ENCODE measurements at places on chromosomes 2 and 18. TPM values are rescaled to one million over a fixed set of nuclear protein-coding genes. Genes with fewer than 3 reads are reported as not detected.

The IL18RAP gene
- not detected for polyA plus RNA-seq

GRCh38 chr2:143801561-143801960 is 672.3 kb downstream of the ARHGAP15 start:
- no peaks in the 10 kb centered on the region for H3K4me1 ChIP-seq
- H3K36me3 ChIP-seq = no peaks in the 10 kb centered on the region
- H3K27me3 ChIP-seq = no peaks in the 10 kb centered on the region
- H3K4me3 ChIP-seq = no peak overlapping the region
- H3K27ac ChIP-seq = no peak overlapping the region

- no peak overlapping the region for H3K4me3 ChIP-seq
- DNase-seq = no peak
- H3K4me1 ChIP-seq = no peaks in the 10 kb centered on the region
These were observed 49.7 kb downstream of the CDH2 start for GRCh38 chr18:28127228-28127627.

GRCh38 chr2:137829251-137829650 is 135.0 kb upstream of the HNMT start:
- H3K27me3 ChIP-seq = no peaks in the 10 kb centered on the region
- no peak overlapping the region for H3K4me3 ChIP-seq
- no peaks in the 10 kb centered on the region for H3K4me1 ChIP-seq
- no peak for DNase-seq

- DNase-seq = no peak
- peaks cover 83% of the 10 kb centered on the region for H3K36me3 ChIP-seq
- H3K27ac ChIP-seq = no peak overlapping the region
- H3K4me3 ChIP-seq = no peak overlapping the region
- no peaks in the 10 kb centered on the region for H3K27me3 ChIP-seq
These were observed 138.8 kb downstream of the ATAD2B start for GRCh38 chr2:23788100-23788499.

The ASB18 gene
- polyA plus RNA-seq = not detected

- no peak overlapping the region for H3K4me3 ChIP-seq
- H3K36me3 ChIP-seq = no peaks in the 10 kb centered on the region
- H3K4me1 ChIP-seq = no peaks in the 10 kb centered on the region
- H3K27me3 ChIP-seq = no peaks in the 10 kb centered on the region
- DNase-seq = no peak
These were observed 144.8 kb upstream of the TACR1 start for GRCh38 chr2:75344146-75344545.

DNA sequence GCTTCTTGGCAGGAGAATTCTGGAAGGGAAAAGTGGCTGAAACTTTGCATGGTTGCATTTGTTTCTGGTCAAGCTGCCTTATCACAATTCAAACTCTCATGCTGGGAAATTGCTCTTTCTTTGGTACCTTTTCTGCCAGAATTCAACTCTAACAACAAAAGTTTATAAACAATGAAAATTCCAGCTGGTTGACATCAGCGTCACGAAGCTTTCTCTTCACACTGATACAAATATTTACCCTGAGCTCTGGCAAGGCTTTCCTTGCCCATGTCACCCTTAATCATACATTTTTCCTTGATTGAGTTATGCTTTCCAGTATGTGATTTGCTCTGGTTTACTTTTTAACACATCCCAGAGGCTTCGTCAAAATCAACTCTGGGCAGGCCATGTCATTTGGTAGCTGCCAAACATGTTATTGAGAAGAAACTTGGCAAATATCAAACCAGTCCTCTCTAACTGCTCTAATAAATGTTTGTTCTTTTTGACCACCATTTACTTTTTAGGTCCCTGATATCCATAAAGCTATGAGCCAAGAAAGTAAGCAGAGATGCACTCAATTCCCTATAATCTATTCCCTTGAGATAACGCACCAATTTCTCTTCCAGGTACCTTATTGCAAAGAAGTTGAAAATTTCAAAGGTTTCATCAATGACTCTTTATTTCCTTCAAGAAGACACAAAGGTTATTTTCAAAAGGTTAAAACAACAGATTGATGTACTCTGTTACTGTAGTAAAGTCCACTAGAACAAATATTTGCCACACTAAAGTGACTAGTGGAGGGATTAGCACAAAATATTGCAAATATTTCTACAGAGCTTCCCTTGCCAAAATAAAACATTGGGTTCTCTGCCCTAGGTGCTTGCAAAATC is 1241.1 kb upstream of the ZEB2 start:
- H3K27me3 ChIP-seq = no peaks in the 10 kb centered on the region
- no peak for DNase-seq
- no peaks in the 10 kb centered on the region for H3K36me3 ChIP-seq
- peaks cover 6% of the 10 kb centered on the region for H3K4me1 ChIP-seq

The ANKRD30BL gene
- not detected for polyA plus RNA-seq

The SERPINB10 gene
- 1.3 TPM for polyA plus RNA-seq

DNA sequence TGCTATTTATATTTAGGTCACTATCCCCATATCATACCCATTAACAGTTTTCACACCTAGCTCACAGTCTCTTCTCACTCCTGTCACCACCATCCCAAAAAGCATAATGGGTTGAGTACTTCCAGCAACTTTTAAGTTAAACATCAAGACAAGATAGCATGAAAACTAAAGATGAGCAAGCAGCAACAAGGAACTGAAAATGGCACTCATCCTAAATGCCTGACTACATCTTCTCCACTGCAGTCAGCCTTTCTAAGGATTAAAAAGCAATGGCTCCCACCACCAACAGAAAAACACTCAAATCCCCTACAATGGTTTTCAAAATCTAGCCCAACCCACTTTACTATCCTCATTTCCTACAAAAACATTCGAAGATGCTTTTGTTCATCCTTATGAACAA is 38.2 kb downstream of the CUL3 start:
- H3K36me3 ChIP-seq = peaks cover 10% of the 10 kb centered on the region
- H3K27ac ChIP-seq = no peak overlapping the region
- no peak overlapping the region for H3K4me3 ChIP-seq
- no peaks in the 10 kb centered on the region for H3K4me1 ChIP-seq
- H3K27me3 ChIP-seq = no peaks in the 10 kb centered on the region

GRCh38 chr2:75021672-75022071 is 63.2 kb downstream of the POLE4 start:
- no peak for DNase-seq
- no peaks in the 10 kb centered on the region for H3K27me3 ChIP-seq
- no peak overlapping the region for H3K4me3 ChIP-seq
- H3K27ac ChIP-seq = no peak overlapping the region
- H3K36me3 ChIP-seq = no peaks in the 10 kb centered on the region

DNA sequence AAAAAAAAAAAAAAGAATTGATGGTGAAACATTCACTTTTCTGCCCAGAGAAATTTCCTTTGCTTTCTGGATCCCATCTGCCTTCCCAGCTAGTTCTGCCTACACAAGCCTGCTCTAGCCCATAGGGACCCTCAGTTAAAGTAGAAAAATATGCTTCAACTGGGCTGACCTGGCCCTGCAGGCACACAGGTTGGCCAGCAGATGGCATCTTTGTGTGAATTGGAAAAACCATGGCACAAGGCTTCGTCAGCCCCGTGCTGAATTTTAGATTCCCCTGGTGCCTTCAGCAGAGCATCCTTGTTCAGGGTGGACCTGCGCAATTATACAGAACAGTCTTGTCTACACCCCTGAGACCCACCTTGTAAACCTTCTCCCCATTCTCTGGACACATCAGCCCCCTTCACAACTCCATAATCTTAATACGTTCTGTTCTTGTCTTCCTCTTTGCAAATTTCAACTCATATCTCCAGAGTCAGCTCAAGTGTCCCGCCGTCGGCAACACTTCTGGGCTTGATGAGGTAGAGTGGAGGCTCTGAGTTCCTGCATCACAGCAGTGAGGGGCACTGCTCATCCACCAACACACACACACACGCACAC is 114.5 kb downstream of the INSIG2 start:
- peak; percentile 39 for DNase-seq
- no peak overlapping the region for H3K4me3 ChIP-seq

DNA sequence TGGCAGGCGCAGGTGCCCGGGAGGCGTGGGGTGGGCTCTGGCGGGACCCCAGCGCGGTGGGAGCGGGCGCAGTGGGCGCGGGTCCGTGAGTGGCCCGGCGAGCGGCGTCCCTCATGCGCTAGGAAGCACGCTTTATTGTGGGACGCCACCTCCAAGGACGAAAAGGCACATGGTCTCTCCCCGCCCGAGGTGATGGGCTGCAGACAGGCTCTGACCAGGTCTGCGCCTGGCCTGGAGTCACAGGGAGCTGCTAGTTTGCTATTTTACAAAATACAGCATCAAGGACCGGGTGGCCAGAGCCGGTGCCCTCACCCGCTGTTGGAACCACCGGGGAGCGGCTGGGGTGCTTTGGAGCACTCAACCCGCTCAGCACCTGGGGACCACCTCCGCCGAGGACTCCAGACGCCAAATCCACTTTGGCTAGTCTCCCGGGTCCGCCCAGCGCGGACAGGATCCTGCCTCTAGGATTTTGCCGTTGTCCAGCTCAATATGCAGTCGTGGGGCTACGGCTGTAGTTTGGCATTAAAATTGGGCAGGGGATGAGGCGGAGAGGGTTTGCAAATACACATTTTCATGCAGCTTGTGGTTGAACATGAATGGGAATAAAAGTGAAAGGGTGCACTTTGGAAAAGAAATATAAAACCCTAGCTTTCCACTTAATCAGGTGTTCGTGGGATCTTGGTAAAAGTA is 65.4 kb downstream of the LRRFIP1 start:
- no peaks in the 10 kb centered on the region for H3K27me3 ChIP-seq
- peak overlapping the region; percentile 100 for H3K4me3 ChIP-seq
- DNase-seq = no peak
- H3K4me1 ChIP-seq = peaks cover 81% of the 10 kb centered on the region
- H3K27ac ChIP-seq = peak overlapping the region; percentile 94

The RMND5A gene
- 18.9 TPM for polyA plus RNA-seq

DNA sequence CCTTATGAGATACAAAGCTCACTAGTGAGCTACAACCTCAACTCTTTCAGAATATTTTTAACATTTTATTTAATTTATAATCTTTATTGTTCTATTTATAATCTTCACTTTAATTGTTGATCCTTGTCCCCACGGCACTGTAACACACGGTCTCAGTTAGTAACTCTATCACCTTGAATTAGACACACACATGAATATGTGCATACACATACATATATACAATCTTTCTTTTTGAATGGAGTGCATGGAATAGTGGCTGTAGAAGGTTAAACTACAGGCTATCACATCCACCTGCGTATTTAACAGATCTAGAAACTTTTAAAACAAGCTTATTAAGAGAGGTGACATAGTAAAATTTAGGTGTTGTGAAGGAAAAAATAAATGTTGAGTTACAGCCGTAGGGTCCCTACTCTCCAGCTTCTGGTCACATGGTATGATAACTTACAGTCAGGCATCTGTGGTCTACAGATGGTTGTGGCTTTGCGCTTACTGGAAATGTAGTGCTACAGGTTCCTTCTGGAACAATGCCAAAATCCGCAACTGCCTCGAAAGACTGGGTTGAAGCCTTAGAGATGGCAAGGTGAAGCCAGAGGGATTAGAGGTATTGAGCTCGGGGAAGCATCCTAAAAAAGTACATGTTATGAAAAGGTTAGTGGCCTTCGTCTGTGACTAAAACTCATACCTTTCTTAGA is 1324.1 kb upstream of the SLC39A10 start:
- no peaks in the 10 kb centered on the region for H3K36me3 ChIP-seq
- H3K4me3 ChIP-seq = no peak overlapping the region
- H3K4me1 ChIP-seq = no peaks in the 10 kb centered on the region
- H3K27ac ChIP-seq = no peak overlapping the region

The METAP1D gene
- 0.41 TPM for polyA plus RNA-seq

- H3K27me3 ChIP-seq = no peaks in the 10 kb centered on the region
- H3K36me3 ChIP-seq = peaks cover 8% of the 10 kb centered on the region
- DNase-seq = no peak
- no peak overlapping the region for H3K4me3 ChIP-seq
These were observed 219.3 kb upstream of the FOSL2 start for GRCh38 chr2:28173377-28173776.

The MIB1 gene
- 7.8 TPM for polyA plus RNA-seq

GRCh38 chr2:45748239-45748638 is 96.8 kb downstream of the PRKCE start:
- no peak overlapping the region for H3K4me3 ChIP-seq
- peak; percentile 53 for DNase-seq
- peaks cover 8% of the 10 kb centered on the region for H3K4me1 ChIP-seq
- no peaks in the 10 kb centered on the region for H3K27me3 ChIP-seq
- H3K27ac ChIP-seq = no peak overlapping the region

- no peak overlapping the region for H3K27ac ChIP-seq
- no peak for DNase-seq
These were observed 334.6 kb upstream of the LYPD1 start for GRCh38 chr2:133004623-133005022.

DNA sequence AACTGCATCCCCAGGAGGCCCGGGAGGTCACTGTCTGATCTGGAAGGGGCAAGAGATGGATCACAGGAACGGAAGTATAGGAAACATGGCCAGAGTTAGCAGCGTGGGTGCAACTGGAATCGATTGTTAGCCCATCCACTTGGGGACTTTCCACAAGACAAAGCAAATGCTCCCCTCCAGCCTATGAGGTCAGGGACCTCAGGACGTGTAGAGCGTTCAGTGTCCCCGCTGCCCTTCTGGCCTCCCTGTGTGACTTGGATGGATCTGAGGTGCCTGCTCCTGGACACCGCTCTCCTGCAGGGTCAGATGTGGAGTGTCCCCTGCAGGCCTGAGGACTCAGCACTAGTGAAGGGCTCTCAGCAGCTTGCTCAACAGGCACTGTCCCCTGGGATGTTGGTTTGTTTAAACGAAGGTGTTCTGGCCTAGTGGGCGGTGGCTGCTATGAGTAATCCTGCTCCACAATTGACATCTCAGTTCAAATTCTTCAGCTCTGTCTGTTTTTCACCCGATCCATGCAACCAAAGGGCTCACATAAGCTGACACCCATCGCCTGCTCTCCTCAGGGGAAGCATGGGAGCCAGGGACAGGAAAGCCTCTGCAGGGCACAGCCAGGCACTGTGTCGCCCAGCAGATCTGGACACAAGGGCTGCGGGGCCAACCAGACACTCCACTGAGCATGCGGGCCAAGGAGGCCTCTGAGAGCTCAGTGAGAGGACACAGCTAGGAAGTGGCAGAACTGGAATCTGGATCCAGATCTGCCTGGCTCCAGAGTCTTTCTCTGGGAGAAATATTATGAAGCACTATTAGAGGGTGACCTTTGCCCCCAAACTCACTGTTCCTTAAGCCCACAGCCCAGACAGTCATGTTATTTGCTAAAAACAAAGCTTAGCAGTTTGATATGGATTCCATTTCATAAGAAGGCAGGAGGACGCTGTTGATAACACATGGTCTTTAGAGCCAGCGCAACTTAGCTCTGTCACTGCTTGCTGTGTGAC is 78.5 kb downstream of the RHOB start:
- no peak overlapping the region for H3K27ac ChIP-seq
- H3K36me3 ChIP-seq = no peaks in the 10 kb centered on the region
- H3K4me1 ChIP-seq = no peaks in the 10 kb centered on the region
- DNase-seq = no peak
- no peak overlapping the region for H3K4me3 ChIP-seq

The UGT1A5 gene
- polyA plus RNA-seq = not detected

Data from CD14-positive monocyte (primary cell).